ENCODE measurements at places on chromosomes 1 and 21. TPM values are rescaled to one million over a fixed set of nuclear protein-coding genes. Genes with fewer than 3 reads are reported as not detected.

- H3K27me3 ChIP-seq: no peaks in the 10 kb centered on the region
- H3K27ac ChIP-seq: no peak overlapping the region
- no peaks in the 10 kb centered on the region for H3K4me1 ChIP-seq
- H3K36me3 ChIP-seq: no peaks in the 10 kb centered on the region
- H3K4me3 ChIP-seq: no peak overlapping the region
Observed at GRCh38 chr1:63747445-63747844, 26.4 kb upstream of the ROR1 start.

Gene IPO13
- total RNA-seq: 32.4 TPM

- no peaks in the 10 kb centered on the region for H3K4me1 ChIP-seq
- DNase-seq: no peak
- no peak overlapping the region for H3K27ac ChIP-seq
- H3K27me3 ChIP-seq: no peaks in the 10 kb centered on the region
- H3K4me3 ChIP-seq: no peak overlapping the region
Observed at GRCh38 chr1:221858818-221859611, 117.1 kb upstream of the DUSP10 start.

GRCh38 chr1:115088115-115088778 lies 1.1 kb downstream of the TSPAN2 start:
- H3K36me3 ChIP-seq: no peaks in the 10 kb centered on the region
- H3K4me3 ChIP-seq: peak overlapping the region; percentile 65
- H3K27me3 ChIP-seq: no peaks in the 10 kb centered on the region
- DNase-seq: no peak
- H3K4me1 ChIP-seq: peaks cover 59% of the 10 kb centered on the region
- peak overlapping the region; percentile 85 for H3K27ac ChIP-seq

- H3K27me3 ChIP-seq: no peaks in the 10 kb centered on the region
- H3K36me3 ChIP-seq: no peaks in the 10 kb centered on the region
- no peak overlapping the region for H3K4me3 ChIP-seq
- H3K4me1 ChIP-seq: no peaks in the 10 kb centered on the region
Observed at GRCh38 chr1:190124068-190124467, 353.6 kb downstream of the BRINP3 start.

Gene LY9
- 3.2 TPM for total RNA-seq

- no peak overlapping the region for H3K27ac ChIP-seq
- H3K4me1 ChIP-seq: peaks cover 4% of the 10 kb centered on the region
- no peak overlapping the region for H3K4me3 ChIP-seq
- no peak for DNase-seq
- H3K27me3 ChIP-seq: no peaks in the 10 kb centered on the region
Observed at GRCh38 chr21:14615359-14615974, 69.4 kb upstream of the SAMSN1 start.

DNA sequence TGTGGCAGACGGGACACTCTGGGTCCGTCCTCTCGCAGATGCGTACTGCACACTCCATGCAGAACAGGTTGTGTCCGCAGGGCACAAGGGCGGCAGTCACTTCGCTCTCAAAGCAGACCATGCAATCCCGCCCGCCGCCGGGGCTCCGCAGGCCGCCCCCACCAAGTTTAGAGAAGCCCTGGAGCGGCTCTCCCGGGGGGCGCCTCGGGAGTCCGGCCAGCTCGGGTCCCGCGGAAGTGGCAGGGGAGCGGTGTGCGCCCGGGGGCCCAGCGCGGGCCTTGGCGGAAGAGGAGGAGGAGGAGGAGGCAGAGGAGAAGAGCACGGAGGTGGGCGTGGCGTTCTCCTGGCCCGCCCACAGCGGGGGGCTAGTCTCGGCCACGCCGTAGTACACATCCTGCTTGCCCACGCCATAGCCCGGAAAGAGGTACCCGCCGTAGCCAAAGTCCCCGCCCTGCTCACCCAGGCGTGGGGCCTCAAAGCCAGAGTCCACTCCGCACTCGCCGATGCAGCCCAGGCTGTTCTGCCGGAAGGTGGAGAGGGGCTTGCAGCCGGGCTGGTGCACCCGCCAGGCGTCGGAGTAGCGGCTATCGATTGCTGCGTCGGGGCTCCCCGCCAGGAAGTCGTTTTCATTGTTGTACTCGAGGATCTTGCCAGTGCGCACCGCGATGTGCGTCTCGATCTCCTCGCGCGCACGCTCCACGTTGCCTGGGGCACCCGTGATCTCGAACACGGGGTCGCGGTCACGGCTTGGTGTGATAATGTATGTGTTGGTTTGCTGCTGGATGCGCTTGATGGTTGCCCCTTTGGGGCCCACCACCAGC lies 5.4 kb downstream of the MEX3A start:
- no peak for DNase-seq
- H3K36me3 ChIP-seq: no peaks in the 10 kb centered on the region
- no peaks in the 10 kb centered on the region for H3K27me3 ChIP-seq
- H3K27ac ChIP-seq: peak overlapping the region; percentile 14

DNA sequence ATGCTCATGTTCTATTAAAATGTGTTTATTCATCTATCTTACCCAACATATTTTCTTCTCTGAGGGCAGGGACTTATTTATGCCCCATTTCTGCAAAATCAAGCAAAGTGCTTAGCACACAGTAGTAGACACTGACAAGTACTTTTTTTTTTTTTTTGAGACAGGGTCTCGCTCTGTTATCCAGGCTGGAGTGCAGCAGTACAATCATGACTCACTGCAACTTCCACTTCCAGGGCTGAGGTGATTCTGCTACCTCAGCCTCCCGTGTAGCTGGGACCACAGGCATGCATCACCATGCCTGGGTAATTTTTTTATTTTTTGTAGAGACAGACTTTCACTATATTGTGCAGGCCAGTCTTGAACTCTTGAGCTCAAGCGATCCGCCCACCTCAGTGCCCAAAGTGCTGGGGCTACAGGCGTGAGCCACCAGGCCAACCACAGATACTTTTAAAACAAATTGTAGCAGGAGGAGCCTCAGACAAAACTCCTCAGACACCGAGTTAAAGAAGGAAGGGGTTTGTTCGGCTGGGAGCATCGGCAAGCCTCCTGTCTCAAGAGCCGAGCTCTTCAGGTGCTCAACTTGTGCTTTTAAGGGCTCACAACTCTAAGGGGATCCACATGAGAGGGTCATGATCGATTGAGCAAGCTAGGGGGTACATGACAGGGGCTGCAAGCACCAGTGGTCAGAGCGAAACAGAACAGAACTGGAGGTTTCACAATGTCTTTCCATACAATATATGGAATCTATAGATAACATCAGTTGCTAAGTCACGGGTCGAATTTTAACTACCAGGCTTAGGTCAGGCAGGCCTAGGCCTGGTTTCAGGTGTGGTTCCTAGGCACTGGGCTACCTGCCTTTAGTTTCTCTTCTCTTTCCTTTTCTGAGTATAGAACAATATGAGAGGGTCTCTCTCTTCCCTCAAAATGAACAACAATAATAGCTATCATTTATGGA lies 5.7 kb upstream of the TMEM167B start:
- H3K36me3 ChIP-seq: no peaks in the 10 kb centered on the region
- no peak overlapping the region for H3K27ac ChIP-seq
- no peak overlapping the region for H3K4me3 ChIP-seq
- H3K27me3 ChIP-seq: no peaks in the 10 kb centered on the region
- peaks cover 10% of the 10 kb centered on the region for H3K4me1 ChIP-seq
- no peak for DNase-seq

GRCh38 chr1:60863131-60863530 lies 219.2 kb upstream of the NFIA start:
- no peak for DNase-seq
- no peaks in the 10 kb centered on the region for H3K36me3 ChIP-seq
- no peaks in the 10 kb centered on the region for H3K27me3 ChIP-seq

DNA sequence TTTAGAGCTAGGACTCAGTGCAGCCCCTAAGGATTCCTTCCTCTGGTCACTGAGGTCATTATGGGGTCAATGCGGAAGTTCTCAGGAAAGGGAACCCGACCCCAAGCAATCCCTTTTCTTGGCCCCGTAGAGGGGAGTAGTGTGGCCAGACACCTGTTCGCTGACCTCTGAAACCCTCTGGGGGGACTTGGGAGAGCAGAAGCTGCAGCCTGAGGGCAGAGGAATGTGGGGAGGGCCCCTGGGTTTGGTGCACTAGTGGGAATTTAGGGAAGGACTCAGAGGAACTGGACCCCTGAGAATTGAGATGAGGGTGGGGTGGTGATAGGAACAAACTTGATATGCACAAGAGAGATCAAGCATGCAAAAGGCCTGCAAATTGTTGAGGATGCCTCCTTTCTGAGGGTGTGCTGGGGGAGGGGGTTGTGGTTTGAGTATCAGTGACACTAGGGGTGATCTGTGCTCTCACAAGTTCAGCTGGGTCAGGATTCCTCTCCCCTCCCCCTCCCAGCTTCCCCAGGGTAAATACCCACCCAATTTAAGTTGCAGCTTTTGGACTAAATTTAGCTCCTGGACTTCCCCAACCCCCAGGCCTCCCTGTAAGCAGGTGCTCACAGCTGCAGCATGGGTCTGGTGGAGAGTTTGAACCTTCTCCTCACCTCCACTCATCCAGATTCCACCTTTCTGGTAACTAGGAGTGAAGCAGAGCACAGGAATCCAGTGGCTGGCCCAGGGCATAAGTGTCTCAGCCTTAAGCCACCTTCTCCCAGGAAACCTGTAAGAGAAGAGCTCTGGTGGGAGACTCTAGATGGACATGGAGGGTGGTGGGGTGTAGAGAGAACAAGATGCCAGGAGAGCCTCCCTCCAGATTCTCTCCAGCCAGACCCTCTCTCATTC lies 13.5 kb downstream of the ADAMTSL4 start:
- H3K27ac ChIP-seq: peak overlapping the region; percentile 100
- DNase-seq: peak; percentile 55
- no peaks in the 10 kb centered on the region for H3K36me3 ChIP-seq
- peaks cover 95% of the 10 kb centered on the region for H3K4me1 ChIP-seq
- H3K4me3 ChIP-seq: peak overlapping the region; percentile 57

Measured in esophagus squamous epithelium (tissue), 5 donors.